ENCODE measurements at places on chromosomes 5 and 9. TPM values are rescaled to one million over a fixed set of nuclear protein-coding genes. Genes with fewer than 3 reads are reported as not detected.

The SAP30L gene
- 23.1 TPM for polyA plus RNA-seq

The PDGFRB gene
- 111 TPM for polyA plus RNA-seq

The PCA3 gene
- not detected for polyA plus RNA-seq

The KIF12 gene
- not detected for polyA plus RNA-seq

The GFI1B gene
- polyA plus RNA-seq, result 0.05 TPM

The FAM221B gene
- not detected for polyA plus RNA-seq

The SLC31A2 gene
- 15.7 TPM for polyA plus RNA-seq

The MAP3K1 gene
- 12.2 TPM for polyA plus RNA-seq

The MSX2 gene
- 0.83 TPM for polyA plus RNA-seq

The NUDCD2 gene
- polyA plus RNA-seq, result 9.5 TPM

The IL5 gene
- not detected for polyA plus RNA-seq

The NXNL2 gene
- 4.3 TPM for polyA plus RNA-seq

The C9orf153 gene
- polyA plus RNA-seq, result 0.06 TPM

The FBN2 gene
- 0.56 TPM for polyA plus RNA-seq

The IL3 gene
- polyA plus RNA-seq, result not detected

The FOXD4L3 gene
- polyA plus RNA-seq, result not detected

The CCDC192 gene
- polyA plus RNA-seq, result 0.91 TPM

The PDE6A gene
- polyA plus RNA-seq, result 0.25 TPM

The FAF2 gene
- 18.0 TPM for polyA plus RNA-seq

The PPP1R2B gene
- polyA plus RNA-seq, result not detected

The RANBP3L gene
- 1.5 TPM for polyA plus RNA-seq

The JAKMIP2 gene
- polyA plus RNA-seq, result 0.18 TPM

The CEP72 gene
- 4.9 TPM for polyA plus RNA-seq

The TNFSF8 gene
- polyA plus RNA-seq, result 0.38 TPM

The ZNF354C gene
- polyA plus RNA-seq, result 6.2 TPM

The INSL4 gene
- polyA plus RNA-seq, result not detected

The TGFBI gene
- 138 TPM for polyA plus RNA-seq

The IL4 gene
- polyA plus RNA-seq, result not detected

The BHMT gene
- polyA plus RNA-seq, result 0.07 TPM

The PLPP7 gene
- polyA plus RNA-seq, result 3.6 TPM

The RXRA gene
- 53.2 TPM for polyA plus RNA-seq

The SPATA31A3 gene
- not detected for polyA plus RNA-seq

The CCL19 gene
- 0.40 TPM for polyA plus RNA-seq
